ENCODE measurements at places on chromosomes 1 and 21.

GRCh38 chr1:147505568-147505967, 35.7 kb upstream of the BCL9 start:
- no peak for DNase-seq

- DNase-seq = peak; percentile 28
Measured at GRCh38 chr21:45306453-45306831, 18.7 kb upstream of the POFUT2 start.

DNA sequence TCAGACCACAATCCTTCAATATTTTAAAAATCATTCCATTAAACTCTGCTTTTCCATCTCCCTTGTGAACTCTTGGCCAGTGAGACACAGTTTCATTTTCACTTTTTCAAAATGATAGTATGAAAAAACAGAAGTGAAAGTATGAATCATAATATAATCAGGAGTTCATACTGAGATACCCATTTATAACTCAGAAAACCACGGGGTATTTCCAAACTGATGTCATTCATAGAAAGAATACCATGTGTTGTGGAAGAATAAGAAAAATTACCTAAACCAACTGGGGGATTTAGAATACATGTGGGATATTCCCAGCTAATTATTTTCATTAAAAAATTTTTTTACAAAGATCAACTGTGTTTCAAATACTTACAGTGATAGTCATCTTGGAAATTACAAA, 149.9 kb downstream of the MRPL39 start:
- no peak for DNase-seq

- peak; percentile 90 for DNase-seq
Measured at GRCh38 chr1:214552174-214552608, 789 bp upstream of the PTPN14 start.

DNA sequence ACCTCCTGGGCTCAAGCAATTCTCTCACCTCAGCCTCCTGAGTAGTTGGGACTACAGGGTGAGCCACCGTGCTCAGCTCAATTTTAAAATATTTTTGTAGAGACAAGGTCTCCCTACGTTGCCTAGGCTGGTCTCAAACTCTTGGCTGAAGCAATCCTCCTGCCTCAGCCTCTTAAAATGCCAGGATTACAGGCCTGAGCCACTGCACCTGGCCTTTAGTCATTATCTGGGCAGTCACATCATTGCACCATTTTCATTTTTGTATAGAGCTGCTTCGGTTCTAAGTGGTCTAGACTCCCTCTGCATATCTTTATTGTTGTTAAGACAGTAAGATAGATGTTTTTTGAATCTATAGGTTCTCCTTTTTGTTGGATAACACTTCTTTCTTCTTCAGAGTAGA, 39.9 kb downstream of the ATF3 start:
- DNase-seq = no peak

GRCh38 chr1:25647863-25648262, 31.3 kb downstream of the MAN1C1 start:
- no peak for DNase-seq

DNA sequence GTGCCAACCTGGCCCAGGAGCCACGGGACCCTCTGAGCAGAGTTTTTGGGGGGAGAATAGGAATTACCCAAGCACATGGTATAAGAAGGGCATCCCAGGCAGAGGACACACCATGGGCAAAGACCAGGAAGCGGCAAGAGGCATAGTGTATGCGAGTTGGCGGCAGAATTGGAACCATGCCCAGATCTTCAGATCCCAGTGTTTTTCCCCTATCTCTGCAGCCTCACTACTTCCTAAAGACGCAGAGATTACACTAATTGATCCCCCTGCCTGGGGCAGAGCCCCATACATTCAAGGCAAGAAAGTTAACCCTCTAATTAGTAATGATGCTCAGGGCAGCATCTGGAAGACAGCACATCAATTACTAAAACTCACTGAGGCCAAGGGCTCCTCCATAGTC, 48.2 kb downstream of the SYT2 start:
- DNase-seq = no peak

GRCh38 chr1:212982430-212983152, 32.2 kb downstream of the VASH2 start:
- no peak for DNase-seq

DNA sequence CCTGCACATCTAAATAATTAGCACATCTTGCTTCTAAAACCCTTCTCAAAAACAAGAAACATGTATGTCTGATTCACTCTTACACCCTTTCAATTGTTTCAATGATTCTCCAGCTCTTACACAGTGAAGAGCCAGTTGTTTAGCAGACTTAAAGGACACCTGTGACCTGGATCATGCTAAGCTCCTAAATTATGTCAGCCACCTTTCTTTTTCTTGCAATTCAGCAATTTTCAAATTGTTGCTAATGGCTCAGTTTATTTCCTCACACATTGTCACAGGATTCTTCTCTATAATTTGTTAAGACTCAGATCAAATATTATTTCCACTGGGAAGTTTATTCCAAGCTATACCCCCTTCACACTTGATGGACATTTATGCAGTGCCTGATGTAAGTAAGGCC, 413.2 kb downstream of the PLA2G4A start:
- no peak for DNase-seq

DNA sequence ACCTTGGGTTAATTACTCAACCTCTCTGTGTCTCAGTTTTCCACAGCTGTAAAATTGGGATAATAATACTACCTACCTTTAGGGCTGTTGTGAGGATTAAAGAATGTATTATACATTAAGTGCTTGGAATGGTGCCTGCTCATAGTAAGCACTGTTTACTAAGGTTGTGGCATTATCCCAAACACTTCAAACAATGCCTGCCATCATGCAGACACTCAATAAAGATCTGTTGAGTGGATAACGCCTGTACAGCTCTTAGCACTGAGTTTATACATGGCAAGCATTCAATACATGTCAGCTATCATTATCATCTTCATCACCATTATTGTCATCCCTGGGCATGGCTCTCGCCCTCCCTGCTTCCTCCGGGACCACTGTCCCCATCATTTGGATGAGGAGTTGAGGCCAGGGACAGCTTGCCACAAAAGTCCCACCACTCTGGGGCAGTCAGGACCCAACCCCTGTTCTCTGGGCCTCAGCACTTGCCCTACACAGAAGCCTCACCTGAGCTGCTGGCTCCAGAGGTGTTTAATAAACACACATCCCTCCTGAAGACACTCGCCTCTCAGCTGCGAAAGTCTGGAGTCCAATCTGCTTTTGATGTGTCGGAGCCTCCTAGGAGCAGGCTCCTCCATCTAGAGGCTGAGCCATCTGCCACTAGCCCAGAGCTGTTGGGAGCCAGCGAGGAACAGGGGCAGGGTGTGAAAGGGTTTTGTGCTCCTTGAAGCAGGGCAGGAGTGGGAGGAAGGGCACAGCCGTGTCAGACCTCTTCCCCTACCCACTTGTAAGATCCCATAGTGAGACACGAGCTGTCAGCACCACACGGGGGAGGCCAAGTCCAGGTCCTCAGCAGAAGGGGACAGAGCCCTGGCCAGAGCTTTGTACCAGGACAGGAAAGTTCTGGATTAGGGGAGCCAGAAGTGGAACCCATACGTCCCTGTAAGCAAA, 80.9 kb upstream of the ZC3H12A start:
- DNase-seq = no peak

DNA sequence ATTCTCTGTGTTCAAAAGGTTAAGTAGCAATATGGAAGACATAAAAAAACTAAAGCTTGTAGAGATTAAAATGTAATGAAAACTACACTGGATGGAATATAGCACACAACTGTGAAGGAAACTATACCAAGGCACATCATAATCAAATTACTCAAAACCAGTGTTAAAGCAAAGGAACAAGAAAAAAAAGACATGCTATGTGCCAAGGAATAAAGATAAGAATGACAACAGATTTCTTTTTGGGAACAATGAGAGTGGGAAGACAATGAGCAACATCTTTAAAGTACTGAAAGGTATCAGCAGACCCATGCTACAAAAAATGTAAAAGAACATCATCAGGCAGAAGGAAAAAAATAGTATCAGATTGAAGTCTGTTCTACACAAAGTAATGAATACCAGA, 157.8 kb downstream of the VPS13D start:
- no peak for DNase-seq

DNA sequence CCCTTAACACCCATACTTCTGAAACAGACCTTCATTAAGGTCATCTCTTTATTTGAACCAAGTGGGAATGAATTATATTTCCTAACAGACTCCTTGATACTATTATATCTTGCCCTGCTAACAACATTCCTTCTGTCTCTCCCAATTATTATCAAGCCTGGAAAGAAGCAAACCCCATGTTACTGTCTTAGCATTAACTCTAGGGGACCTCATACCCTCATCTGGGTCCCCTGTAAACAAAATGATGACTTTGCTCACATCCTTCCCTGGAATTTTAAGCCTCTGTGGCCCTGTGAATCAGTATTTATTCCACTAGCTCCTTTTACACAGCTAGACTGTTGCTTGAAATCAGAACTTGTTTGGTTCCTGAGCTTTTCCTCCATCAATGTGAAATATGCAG, 38.3 kb upstream of the BCL10 start:
- DNase-seq = no peak

GRCh38 chr1:67892476-67893125, 59.3 kb upstream of the GNG12 start:
- DNase-seq = no peak

DNA sequence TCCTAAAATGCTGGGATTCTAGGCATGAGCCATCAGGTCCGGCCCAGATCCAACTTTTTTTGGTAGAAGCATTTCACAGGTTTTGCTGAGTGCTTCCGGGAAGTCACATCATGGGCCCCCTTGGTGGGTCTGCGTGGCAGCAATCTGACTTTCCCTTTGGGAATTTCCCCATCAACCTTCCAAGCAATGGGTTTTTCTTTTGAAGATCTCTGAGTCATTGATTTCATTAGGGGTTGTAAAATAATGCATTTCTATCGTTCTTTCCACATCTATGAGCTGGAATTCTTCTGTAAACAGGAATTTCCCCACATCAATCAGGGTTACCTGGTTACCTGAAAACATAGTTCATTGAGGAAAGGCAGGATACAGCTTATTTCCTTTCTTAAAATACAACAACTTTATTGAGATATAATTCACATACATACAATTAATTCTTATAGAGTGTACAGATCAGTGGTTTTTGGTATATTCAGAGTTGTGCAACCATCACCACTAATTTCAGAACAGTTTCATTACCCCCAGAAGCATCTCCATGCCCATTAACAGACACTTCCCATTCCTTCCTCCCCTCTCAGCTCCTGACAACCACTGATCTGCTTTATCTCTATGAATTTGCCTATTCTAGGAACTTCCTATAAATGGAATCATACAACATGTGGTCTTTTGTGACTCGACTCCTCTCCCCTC, 9.9 kb upstream of the ZBTB17 start:
- DNase-seq = no peak

- no peak for DNase-seq
Measured at GRCh38 chr21:46639489-46640386, 4.3 kb downstream of the PRMT2 start.

GRCh38 chr1:109721042-109721441, 9.0 kb downstream of the GSTM5 start:
- DNase-seq = no peak

- no peak for DNase-seq
Measured at GRCh38 chr1:211885747-211886522, 55.4 kb upstream of the LPGAT1 start.

GRCh38 chr1:172903581-172904220, 147.0 kb downstream of the TNFSF18 start:
- no peak for DNase-seq

GRCh38 chr1:27626031-27626935, 8.7 kb downstream of the FGR start:
- DNase-seq = no peak

- DNase-seq = no peak
Measured at GRCh38 chr1:223289621-223290020, 74.4 kb downstream of the SUSD4 start.

DNA sequence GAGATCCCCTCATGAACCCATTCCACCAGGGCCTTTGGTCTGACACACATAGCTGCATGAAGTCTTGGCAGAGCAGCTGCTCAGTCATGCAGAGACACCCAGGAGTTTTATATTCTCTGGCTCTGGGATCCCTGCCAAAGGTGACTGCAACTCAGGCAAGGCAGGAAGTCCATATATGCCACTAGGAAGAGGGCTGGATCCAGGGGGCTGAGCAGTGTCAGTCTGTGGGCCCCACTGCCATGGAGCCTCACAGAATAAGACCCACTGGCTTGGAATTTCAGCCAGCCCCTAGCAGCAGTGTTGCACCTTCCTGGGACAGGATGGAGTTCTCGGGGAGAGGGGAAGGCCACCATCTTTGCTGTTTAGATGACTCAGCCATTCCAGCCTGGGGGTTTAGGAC, 199.7 kb downstream of the TBX15 start:
- peak; percentile 41 for DNase-seq

- DNase-seq = peak; percentile 58
Measured at GRCh38 chr1:185170291-185170848, 13.4 kb downstream of the SWT1 start.

DNA sequence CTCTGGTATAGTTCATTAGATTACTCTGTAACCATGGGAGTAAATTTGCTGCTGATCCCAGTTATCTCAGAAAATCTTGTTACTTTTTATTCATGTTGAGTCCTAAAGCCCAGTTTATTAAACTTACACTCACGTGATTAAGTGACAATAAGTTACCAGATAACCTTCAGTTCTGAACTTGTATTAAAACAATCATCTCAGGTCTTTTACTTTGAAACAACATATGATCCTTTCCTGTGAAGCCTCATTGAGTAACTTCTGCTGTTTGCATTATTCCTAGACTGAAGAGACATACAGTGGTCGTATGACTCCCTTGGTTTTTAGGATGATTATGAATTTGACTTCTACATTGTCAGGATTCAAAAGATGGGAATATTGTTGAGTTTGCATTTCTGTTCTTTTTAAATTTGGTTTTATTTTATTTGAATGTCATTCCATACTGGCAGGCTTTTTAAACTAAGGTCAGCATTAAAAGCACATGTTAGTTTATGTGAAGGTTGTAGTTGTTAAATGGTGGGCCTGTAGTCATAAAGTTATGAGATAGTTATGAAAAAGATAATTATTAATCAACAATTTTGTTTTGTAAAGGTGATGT, 117.9 kb downstream of the CD247 start:
- DNase-seq = no peak

DNA sequence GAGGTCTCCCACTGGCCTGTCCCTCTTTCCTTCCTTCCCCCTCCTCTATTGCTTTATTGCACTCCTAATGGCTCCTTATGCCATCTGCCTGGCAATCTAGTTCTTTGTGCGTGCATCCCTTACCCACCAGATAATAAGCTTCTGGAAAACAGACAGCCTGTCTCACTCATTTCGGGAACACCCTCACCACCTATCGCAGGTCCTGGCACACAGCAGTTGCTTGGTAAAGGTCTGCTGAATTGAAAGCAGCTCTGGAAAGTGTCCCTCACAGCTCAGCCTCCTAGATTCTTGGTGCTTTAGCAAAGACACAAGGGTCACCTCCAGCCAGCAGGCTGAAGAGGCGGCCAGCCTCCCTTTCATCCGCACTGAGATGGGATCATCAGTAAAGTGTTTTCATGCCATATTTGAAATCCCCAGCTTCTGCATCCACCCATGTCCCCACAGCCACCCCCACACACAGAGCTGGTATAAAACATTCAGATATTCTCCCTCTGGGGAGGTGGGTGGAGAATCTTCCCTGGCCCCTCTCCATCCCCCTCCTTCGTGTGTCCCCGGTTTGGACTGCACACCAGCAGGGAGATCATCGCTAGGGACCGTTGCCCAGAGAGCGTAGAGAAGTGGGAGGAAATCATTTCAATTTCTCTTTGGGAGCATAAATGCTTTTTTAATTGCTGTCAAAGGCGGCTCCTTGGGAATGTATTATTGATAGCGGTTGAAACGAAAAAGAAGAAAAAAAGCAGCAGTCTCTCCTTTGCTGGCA, 29.1 kb upstream of the ATP2B4 start:
- DNase-seq = no peak
